ENCODE measurements at places on chromosomes 13 and 19.

GRCh38 chr13:92719868-92720267, 506.7 kb upstream of the GPC6 start:
- peak; percentile 99 for DNase-seq

DNA sequence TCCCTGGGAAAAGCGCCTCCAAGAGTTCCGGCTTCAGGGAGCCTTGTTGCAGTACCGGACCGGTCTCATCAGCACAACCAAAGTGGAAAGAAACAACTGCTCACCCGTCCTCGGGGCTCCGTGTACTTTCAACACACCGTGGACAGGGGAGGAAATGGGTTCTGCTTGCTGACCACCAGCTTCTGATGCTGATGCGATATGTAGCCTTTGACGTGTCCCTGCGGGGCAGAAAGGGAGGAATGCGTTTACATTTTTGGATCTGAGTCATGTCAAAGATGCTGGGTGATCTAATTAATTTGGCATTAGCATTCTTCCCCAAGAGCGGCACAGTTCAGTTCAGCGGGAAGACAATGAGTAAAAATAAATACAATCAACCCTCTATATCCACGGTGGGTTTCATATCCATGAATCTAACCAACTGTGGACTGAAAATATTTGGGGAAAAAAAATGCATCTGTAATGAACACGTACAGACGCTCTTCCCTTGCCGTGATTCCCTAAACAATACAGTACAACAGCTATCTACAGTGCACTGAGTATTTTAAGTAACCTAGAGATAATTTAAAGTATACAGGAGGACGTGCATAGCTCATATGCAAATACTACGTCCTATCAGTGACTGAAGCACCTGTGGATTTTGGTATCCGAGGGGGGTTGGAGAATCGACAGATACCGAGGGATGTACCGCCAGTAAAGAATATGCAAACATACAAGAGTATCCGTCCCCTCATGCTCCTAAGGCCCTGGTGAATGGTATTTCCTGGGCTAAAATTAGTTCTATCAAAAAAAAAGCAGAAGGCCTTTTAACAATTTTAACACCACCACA, 19.8 kb downstream of the PROZ start:
- no peak for DNase-seq

DNA sequence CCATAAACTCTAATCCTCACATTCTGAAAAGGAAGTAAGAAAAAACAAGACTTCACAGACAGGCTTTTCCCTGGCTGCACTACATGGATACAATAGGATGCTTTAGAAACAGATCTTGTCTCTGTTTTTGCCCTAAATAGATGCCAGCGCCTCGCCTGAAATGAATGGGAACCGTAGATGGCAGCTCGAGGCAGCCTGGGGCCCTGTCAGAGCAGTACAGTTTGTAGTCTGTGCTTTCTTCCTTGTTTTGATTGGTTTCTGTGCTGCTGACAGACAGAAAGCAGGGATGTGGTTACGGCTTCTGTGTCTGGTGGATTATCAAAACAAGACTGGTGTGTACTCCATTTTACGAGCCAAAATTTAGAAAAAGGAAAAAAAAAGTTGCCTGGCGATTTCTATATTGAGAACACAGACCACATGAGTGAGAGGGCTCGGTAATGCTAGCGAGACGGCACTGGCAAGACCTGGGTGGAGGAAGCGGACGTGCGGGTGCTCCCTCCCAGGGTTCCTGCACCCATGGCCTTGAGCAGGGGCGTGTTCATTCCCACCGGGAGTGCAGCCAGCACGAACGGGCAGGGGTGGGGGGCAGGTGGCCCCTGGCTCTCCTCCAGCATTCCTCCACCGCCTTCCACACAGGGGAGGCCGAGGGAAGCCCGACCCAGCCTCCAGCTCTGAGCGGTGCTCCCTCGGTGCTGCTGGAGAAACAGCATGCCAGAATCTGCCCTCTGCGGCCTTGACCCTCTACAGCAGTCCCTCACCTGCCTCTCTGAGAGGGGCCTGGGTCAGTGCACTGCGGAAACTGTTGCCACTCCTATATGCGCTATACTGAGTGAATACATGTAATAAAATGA, 37.6 kb upstream of the C1QTNF9 start:
- DNase-seq: no peak

DNA sequence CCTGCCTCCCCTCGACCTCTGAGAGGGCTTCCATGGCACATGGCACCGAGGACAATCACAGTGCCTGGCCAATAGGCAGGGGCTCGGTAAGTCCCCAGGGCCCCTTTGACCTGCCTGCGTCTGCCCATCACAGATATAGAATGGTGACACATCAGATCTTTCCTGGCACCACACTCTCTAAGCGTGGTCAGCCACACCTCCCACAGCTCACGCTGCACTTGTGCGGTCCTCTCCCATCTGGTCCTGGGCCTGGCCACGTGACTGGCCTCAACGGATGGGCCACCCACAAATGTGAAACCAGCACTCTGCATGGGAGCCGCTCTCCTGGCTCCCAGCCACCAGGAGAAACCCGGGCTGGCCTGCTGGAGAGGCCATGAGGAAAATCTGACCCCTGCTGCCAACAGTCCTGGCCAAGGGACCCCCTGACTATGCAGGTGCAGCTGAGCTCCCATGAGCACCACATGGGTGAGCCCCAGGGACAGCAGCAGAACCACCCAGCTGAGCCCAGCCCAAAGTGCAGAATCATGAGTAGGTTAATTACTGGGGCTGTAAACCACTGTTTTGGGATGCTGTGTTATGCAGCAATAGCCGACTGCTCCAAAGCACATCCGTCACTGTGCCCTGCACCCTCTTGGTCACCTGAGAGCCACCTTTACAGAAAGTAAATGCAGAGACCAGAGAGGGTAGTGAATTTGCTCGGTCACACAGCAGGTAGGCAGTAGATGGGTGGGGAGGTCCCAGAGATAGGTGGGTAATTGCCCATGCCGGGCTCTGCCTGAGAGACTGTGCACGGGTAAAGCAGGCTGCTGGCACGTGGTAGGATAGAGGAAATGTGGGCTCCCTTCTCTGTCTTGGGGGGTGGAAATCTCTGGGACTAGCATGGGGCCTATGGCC, 9.7 kb upstream of the MEF2B start:
- DNase-seq: no peak

- no peak for DNase-seq
These were observed 34.4 kb downstream of the STARD13 start for GRCh38 chr13:33251131-33251661.

DNA sequence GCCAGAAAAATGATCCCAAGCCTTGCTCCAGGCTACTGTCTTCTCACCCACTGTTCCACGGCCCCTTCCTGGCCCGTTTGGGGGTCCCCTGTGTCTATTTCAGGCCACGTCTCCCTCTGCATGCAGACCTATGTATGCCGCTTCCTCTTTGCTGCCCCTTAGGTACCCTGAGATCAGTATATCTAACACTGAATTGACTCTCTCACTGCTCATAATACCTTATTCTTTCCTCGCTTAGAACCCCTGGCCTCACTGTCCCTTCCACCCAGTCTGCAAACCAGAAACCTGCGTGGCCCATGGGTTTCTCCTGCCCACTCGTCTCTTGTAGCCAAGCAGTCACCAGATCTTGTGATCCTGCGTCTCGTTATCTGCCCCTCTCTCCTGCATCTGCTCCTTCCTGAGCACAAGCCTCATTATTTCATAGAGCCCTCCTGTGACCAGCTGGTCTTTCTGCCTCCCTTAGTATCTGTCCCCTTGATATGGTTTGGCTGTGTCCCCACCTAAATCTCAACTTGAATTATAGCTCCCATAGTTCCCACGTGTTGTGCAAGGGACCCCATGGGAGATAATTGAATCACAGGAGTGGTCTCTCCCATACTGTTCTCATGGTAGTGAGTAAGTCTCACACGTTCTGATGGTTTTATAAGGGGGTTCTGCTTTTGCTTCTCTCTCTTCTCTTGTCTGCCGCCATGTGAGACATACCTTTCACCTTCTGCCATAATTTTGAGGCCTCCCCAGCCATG, 109.0 kb upstream of the RNF113B start:
- DNase-seq: no peak

DNA sequence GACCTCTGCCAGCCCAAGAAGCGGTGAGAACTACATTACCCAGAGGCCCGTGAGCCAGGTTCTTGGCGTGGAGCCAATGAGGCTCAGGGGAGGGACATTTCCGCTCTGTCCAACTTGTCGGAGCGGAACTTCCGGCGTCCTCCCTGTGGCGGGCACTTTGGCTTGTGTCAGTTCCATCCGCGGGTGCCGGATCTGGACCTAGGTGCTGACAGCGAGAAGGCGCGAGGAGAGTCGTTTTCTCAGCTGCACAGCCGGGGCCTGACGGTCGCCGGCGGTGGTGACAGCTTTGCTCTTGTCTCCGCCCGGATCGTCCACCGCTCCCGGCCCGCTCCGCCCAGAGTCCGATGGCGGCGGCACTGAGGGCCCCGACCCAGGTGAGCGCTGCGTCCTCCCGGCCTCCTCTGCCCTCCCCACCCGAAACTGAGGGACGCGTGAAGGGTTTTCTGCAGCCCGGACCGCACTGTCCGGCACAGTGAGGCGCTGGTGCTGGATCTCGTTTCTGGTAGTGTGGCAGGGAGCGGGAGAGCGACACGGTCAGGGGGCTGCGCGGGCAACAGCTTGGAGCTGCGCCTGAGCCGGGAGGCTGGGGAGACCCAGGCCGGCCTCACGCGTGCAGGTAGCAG, at the start of gene ZNF530:
Gene ZNF530 (plus strand): TSS at position 125 of the 623 bp plus-strand sequence. CDS start 4,461 bp downstream, outside the sequence.
- peak; percentile 22 for DNase-seq

DNA sequence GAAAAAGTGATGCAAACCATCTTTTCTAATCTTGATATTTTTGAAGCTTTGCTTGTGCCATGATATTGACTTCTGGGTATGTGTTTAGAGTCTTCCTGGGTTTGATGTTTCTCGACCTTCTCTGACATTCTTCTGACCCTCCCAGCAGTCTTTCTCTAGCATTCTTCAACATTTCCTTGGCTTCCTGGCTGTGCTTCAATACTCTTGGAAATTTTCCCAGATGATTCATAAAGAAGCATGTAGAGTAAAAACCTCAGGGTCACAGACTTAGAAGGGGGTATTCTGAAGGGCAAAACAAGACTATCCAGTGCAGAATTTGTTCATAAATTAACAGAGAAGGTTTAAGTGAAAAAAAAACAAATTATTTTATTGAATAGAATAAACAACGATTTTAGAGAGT, 946.3 kb upstream of the PCDH9 start:
- DNase-seq: no peak

- DNase-seq: peak; percentile 61
These were observed at the start of gene ZNF320 for GRCh38 chr19:52897138-52897935. ZNF320 (minus strand) TSS chr19:52897635; CDS start chr19:52890255, 7,380 bp downstream.

DNA sequence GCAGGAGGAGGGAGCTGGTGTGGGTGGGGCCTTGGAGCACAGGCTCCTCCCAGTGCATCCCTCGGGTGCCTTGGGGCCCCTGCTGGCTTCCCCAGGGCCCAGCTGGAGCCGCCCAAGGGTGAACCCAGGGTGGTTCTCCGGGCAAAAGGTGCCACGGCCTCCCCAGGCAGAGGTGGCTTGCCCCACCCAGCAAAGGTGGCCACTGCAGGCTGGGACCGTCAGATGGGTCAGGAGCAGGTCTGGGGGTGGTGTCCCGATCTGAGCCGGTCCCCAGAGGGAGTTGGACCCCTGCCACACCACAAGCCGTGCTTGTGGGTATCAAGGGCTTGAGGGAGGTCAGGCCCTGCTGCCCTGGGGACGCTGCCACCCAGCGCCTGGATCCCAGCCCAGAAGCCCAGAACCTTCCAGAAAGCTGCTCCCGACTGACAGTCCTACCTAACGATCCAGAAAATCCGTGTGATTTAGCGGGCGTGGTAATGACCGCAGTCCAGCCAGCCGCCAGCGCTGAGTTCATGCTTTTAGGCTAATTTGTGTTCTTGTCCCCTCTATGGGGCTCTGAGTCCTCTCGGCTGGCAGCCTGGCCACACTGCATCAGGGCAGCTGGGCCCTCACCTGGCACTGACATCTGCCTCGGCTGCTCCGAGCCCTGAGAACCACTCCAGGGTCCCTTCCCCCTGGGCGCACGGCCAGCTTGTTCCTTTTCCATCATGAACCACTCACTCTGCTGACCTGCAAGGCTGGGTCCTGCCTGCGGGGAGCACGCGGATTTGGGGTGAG, 5.0 kb upstream of the GRIN3B start:
- DNase-seq: no peak

DNA sequence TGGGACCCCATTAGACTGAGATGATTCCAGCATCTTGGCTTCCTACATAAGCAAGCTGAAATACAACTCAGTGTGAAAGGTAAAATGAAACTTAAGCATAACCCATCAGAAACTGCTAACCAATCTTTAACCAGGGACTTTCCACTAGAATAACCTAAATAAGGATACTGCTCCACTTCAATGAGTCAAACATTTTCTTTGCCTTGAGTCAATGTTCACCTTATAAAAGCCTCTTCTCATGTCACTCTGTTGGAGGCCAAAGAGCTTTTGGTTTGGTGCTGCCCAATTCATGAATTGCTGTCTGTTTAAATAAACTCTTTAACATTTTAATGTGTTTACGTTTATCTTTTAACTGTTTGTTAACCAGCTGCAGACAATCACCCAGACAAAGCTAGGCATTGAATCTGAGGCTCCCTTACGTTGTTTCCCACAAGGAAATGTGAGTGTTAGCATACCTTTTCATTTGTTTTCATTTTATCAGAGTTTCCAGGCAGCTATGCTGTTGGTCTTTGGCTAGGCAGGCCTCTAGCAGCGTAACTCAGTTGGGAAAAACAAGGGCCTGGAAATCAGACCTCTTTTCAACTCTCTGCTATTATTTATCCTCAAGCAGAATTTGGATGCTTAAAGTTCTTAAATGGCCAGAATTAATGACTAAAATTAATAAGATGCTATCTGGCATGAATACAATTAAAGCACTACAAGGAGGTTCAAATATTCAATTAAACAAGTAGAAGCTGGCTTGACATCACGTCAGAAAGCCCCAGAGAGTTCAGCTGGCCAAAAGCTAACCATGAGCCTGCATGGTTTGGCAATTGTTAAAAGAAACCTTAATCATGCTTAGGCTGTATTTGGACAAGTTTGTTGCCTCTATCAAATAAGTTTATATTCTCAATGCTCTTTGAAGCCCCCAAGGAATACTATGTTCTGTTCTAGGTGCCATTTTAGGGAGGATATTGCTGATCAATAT, 200.2 kb downstream of the DCLK1 start:
- no peak for DNase-seq

- no peak for DNase-seq
These were observed 73.5 kb downstream of the PDS5B start for GRCh38 chr13:32659736-32660135.

DNA sequence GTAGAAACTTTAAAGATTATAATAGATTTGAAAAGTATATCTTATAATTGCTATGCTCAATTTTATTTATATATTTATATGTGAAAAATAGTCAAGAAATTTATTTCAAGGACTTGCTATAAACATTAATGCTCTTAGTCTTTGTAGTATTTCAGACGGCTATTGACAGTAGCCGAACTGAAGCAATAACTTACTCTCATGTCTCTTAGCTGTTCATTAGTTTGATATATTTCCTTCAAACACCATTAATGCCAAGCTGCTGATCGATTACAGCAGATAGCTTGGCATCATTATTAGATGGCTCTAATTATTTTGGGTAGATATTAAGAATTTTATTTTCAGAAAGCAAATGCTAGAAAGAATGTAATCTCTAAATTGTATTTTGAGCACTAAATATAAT, 1151.5 kb upstream of the SPRY2 start:
- DNase-seq: no peak

GRCh38 chr13:36356058-36356457, 9.9 kb upstream of the SPART start:
- DNase-seq: no peak

- no peak for DNase-seq
These were observed 984 bp upstream of the OR7G1 start for GRCh38 chr19:9116547-9116946.

Measured in NCI-H187 treated with DMSO at 0.1 percent for 48 hours (cell line).